CD4-positive, CD25-positive, alpha-beta regulatory T cell (primary cell): ENCODE measurements at places on chromosomes 12 and 14.

GRCh38 chr12:106269150-106269771, 21.4 kb upstream of the CKAP4 start:
- DNase-seq = no peak

DNA sequence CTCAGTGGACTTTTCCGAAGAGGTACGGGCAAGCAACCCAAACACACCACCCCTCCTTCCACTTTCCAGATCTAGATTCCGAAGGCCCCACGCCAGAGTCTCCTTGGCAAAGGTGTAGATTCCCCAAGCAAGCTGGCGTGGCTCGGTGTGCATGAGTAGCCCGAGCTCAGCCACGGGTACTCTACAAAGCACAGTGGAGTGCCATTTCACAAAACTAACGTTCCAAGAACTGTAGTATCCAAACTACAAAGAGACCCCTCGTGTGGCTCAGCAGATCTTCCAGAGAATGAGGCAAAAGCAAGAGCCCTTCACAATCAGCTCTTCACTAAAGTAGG, 72.1 kb downstream of the FOXN3 start:
- no peak for DNase-seq

DNA sequence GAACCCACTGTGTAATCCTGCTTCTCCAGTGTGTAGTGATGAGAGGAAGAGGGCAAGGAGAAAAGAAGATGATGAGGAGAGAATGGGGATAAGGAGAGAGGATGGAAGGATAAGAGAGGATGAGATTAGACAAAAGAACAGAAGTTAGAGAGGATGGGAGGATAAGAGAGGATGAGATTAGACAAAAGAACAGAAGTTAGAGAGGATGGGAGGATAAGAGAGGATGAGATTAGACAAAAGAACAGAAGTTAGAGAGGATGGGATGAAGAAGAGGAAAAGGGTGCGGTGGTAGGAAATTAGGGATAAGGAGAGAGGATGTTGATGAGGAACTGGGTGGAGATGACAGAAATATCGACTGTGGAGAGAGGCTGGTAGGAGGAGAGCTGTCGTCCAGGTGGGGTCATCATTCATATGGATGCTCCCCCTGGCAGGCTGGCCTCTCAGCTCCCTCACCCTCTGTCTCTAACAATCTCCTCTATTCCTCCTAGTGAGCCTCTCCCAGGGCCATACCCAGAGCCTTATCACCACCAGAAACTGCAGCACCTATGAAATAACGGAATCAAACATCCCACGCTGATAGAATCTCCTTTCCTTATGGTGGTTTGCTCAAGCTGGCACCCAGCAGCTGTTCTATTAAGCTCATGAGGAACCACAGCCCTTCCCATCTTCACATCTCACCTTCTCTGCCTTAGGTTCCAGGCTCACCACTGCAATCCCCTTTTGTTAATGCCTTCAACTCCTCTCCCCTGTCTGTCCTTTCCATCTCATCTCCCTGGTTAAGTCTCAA, 6.0 kb upstream of the CIROP start:
- no peak for DNase-seq

DNA sequence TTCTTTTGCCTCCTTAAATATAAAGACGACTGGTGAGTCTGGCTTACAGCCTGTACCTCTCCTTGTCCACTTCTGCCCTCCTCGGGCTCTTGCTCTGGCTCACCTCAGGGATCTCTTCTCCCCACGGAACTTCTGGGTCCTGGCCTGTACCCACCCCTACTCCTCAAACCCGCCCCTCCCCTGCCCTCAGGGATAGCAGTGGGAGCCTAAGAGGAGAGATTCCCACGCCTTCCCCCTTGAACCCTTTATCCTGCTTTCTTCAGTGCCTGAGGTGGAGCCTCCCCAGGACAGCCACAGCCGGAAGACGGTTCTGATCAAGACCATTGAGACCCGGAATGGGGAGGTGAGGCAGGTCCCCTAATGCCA, 2.7 kb downstream of the PRPH start:
- no peak for DNase-seq

GRCh38 chr12:76101739-76102385, 17.4 kb upstream of the NAP1L1 start:
- DNase-seq = no peak

DNA sequence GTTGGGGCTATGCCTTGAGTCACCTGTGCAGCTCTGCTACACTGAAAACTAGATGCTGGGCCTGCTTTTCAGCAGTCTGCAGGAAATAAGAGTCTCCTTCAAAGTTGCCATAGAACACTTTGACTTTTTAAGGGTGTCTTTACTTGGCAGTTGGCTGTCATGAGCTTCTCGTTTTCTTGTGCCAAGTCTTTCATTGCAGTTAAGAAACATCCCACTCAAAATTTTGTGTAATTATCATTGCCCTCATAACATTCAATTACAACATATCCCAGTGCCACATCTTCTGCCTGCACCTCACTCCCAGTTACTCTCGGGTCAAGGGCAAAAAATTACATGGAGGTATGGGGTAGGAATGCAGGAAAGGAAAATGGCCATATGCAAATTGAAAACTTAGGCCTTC, 29.1 kb downstream of the GPR65 start:
- no peak for DNase-seq

DNA sequence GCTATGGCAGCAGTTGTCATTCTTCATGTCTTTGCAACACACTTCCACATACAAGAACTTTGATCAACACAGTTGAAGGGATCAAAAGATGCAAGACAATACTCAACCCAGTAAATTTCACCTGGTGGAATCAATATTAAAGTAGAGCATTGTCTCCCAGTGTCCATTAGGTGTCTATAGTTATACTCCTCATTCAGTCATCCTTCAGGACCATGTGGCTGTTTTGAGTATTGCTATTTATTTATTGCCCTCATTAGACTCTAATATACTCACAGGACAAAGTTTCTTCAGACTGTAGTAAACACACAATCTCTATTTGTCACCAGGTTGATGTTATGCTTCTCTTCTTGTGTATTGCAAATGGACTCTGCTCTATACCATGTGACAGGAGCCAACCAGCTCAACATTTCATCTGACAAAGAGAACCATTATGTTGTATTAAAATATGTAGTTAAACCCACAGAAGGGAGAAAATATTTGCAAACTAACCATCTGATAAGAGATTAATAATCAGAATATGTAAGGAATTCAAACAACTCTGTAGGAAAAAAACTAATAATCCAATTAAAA, 146.6 kb downstream of the TGFB3 start:
- no peak for DNase-seq

DNA sequence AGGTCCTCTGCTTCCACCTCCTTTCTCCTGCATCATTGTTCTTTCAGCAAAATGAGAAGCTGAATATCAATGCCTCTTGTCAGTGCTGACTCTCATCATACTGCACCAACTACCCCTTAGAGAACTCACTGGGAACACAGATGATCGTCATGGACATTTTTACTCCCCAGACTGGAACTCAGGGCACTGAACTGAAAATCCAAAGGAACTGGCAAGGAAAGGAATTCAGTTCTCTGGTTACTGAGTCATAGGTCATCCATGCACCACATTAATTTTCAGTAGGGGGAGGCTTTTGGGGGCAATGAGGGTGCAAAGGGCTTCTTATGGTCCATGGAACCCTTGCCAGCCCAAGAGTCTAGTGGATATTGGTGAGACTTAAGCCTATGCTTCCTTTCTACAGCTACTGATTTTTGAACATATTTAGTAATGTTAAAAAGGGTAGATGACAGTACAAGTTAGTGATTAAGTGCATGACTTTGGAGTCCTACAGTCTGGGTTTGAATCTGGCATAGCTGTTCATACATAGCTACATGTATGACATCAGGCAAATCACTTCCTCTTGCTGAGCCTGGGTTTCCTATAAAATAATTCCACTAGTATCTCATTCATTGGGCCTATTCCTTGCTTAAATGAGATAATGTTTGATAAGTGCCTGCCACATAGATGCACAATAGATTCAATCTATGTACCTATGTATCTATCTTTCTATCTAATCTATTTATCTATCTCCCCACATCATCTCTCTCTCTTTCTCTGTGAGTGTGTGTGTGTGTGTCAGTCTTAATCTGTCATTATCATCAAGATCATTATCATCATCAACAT, 29.2 kb downstream of the BBS10 start:
- DNase-seq = no peak

DNA sequence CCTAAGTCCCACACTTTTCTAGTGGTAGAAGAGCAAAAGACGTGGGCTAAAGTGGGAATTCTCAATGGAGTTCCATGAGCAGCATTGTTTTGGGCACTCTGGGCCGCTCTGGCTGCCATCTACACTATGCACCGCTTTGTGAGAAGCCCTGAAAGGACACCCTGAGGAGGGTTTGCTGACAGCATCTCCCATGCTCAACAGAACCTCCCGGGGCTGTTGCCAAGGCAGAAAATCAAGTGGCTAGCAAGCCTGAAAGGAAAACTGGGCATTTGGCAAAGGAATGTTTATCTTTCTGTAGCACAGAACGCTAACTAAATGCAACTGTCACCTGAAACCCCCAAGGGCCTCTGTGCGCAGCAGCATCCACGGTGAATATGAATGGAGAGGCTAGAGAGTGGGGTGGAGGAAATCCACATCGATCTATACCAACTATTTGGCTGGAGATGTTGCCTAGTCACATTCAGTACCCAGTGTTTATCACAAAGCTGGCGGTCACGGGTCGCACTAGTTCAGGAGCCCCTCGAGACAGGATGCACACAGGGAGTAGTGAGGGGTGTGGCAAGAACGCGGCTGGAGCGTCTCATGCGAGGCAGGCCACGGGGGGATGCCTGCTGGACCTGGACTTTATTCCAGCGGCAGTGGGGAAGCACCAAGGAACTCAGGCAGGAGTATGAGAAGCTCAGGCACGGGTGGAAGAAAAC, 14.2 kb downstream of the APPL2 start:
- DNase-seq = no peak

GRCh38 chr14:32494609-32495434, 165.7 kb downstream of the AKAP6 start:
- no peak for DNase-seq

DNA sequence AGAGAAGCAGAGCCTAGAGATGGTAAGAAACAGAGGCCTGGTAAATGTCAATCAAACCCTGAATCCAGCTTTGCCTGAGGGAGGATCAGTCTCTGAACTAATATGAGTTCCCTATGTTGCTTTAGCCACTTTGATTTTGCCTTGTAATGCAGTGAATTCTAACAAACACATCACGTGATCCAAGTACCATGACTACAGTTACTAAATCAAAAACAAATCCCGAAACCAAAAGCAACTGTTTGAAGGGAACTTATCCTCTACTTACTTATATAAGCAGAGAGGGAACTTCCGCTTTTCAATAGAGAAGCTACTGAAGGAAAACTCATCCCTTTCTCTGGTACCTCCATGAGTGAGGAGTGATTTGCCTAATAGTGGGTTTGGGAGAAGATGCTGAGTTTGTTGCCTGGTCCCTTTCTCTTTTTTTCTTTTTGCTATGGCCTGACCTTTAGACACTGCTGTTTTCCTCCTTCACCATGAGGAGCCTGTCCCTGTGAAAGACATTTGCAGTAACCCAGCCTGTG, 7.7 kb upstream of the PPTC7 start:
- peak; percentile 81 for DNase-seq

DNA sequence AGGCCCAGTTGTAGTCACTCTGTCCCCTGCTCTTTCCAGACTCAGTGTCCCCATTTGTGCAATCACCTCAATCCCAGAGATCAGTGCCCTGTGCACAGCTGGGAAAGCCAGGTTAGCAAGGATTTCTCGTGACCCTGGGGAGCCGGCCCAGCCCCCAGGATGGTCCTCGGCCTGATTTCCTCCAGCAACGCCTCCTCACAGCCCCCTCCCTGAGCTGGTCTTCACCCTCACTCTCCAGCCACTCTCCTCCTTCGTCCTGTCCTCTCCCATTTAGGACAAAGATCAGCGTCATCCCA, 194.8 kb upstream of the C14orf180 start:
- DNase-seq = no peak

DNA sequence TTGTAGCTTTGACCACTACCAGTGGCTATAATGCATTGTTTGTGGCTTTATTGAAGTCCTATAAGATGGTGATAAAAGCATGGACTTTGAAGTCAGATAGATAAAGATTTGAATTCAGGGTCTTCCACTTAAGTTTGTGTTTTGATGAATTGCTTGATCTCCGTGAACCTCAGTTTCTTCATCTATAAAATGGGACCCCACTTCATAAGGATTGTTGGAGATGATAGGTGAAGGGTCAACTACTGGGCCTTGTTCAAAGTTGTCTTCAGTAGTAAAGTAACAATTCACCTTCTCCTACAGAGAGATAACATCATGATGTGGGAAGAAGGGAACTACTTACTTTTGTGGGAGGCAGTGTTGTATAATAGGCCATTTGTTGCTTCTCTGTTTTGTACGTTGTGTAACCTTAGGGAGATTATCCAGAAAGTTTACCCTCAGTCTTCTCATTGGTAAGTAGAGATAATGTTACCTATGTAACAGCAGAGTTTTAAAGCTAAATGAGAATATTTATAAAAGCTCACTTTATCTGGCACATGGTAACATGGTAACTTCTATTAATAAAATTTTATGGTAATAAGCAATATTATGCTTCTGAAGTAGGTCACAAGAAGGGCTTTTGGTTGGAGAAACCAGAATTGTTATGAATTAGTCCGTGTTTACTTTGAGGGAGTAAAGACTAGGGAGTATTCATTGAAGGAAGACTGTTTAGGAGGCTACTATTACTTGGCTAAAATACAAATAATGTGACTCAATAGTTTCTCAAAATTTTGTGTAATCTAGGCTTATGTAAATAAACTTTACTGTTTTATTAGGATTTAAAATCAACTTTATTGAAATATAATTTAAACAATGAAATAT, 15.1 kb downstream of the ADIPOR2 start:
- no peak for DNase-seq

DNA sequence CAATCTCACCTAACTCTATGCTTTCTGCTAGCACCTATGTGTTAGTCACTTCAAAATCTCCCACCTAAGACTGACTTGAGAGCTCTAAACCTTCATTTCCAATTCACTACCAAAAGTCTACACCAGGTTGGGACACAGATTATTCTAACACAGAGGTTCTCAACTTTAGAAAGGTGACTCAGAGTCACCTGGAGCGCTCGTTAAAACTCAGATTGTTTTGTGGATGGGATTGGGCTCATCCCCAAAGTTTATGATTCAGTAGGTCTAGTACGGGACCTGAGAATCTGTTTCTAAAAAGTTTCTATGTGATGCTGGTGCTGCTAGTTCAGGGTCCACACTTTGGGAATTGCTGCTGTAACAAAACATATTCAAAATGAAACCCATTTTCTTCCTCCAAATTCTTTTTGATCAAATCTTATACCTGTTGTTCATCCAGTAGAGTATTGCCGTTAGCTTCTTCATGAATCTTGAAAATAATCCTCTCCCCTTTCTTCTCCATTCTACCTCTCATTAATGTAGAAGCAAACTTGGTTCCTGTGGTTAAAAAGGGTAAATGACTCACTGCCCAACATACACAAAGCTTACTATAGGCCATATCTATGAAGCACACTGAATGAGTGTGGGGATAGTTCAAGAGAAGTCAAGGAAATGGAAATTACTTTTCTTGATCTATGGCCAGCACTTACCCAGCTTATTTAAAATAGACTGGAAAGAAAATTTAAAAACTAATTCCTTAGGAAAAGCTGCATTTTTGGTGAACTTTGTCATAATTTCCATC, 206.7 kb downstream of the KIF21A start:
- no peak for DNase-seq
